Transverse colon (tissue), 4 donors: ENCODE measurements at places on chromosomes 13 and 19.

- DNase-seq = no peak
Measured at GRCh38 chr13:20069956-20070355, 90.9 kb downstream of the GJA3 start.

- DNase-seq = no peak
Measured at GRCh38 chr19:13399746-13400145, 106.5 kb downstream of the CACNA1A start.

GRCh38 chr13:23440821-23441618, 7.5 kb upstream of the SACS start:
- DNase-seq = no peak

- DNase-seq = no peak
Measured at GRCh38 chr19:8163759-8164158, 14.4 kb upstream of the FBN3 start.

DNA sequence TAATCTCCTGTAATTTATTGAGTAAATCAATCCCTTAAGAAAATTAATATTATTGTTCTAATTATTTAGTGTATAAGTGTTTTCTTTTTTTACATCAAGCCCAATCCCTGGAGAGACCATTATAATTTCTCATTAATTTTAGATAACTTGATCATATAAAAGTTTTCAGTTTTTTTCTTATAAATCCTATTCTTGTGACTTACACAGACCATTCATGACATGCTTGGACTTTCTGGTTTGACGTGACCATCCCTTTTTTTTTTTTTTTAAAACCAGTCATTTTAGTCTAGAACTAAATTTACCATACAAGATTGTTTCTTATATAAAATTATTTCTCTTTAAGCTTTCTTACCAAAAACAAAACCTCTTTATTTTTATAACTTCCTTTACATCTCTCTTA, 5.4 kb upstream of the MTRF1 start:
- DNase-seq = no peak

DNA sequence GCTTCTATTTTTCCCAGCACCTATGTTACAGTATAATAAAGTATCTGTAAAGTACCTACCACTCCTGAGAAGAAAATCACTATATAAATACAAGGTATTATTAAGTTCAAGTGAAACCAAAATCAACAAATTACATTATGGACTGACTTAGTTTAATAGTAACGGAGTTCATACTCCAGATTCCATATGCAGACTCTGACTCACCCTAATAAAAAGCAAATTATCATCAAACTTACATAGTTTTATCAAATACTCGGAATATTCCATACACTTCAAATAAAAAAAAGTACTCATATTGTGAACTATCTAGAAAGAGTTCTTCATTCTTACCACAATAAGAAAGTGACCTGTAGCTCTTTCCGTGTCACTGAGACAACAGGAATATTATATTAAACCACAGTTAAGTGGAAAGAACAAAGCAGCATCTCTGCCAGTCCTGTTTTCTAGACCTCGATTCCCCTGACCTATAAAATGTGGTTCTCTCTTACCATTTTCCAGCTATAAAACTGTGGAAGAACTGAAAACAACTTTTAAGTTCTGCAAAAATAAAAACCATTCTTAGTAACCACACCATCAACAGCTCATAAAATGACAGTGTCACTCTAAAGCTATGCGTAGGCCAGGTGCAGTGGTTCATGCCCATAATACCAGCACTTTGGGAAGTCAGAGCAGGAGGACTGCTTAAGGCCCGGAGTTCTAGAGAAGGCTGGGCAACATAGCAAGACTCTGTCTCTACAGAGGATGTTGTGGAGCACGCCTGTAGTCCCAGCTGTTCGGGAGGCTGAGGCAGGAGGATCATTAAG, 42.6 kb downstream of the USP12 start:
- no peak for DNase-seq

DNA sequence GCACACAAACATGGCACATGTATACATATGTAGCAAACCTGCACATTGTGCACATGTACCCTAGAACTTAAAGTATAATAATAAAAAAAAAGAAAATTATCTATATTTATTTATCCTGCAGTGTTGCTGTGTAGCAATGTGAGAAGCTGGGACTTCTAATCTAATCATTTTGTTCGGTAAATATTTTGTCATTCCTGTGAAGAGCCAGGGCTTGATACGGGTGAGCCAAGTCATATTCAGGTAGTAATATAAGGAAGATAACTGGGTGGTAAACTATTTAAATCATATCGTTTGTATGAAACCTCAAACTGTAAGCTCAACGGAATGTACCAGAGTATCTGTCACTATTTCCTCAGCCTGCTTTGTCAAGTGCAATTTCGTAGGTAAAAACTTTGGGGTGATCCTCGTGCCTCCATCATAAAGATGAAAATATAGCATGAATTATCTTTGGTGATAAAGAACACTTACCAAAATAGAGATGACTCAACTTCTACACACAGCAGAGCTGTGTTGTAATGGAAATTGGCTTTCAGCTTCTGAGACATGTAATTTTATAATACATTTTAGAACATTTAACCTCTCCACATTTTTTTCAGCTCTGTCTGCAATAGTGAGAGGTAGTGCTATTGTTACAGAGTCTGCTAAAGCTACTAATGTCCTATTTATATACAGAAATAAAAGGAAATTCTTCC, 92.9 kb downstream of the PCDH9 start:
- DNase-seq = no peak

GRCh38 chr13:111337206-111337605, 16.8 kb downstream of the TEX29 start:
- no peak for DNase-seq

DNA sequence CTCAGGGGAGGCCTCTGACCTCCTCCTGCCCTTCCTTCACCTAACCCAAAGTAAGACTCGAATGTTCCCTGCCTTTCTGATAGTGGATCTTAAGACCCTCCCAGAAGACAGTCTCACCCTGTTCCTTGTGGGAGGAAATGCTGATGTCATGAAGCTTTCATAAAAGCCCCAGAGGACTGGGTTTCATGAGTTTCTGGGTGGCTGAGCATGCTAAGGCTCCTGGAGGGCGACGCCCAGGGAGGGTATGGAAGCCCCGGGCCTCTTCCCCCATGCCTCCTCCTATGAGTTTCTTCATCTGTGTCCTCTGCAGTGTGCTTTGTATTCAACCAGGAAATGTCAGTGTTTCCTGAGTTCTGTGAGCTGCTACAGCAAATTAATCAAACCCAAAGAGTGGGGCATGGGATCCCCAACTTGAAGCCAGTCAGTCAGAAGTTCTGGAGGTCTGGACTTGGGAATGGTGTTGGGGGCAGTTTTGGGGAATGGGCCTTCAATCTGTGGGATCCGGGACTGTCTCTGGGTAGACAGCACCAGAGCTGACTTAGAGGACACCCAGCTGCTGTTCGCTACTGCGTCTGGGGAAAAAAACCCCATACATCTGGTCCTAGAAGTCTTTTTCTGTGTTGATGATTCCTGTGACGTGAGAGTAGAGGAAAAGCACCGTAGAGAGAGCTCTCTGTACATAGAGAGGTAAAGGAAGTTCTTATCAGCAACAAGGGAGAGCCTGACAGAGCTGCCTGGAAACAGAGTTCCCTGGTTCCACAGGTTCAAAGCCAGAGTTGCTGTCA, 2.0 kb upstream of the LILRB2 start:
- no peak for DNase-seq

- DNase-seq = no peak
Measured at GRCh38 chr19:29596885-29597525, 9.1 kb upstream of the POP4 start.

GRCh38 chr19:49327878-49328544, 3.0 kb upstream of the SLC6A16 start:
- no peak for DNase-seq

GRCh38 chr13:113862191-113862930, 1.5 kb downstream of the GAS6 start:
- DNase-seq = no peak

DNA sequence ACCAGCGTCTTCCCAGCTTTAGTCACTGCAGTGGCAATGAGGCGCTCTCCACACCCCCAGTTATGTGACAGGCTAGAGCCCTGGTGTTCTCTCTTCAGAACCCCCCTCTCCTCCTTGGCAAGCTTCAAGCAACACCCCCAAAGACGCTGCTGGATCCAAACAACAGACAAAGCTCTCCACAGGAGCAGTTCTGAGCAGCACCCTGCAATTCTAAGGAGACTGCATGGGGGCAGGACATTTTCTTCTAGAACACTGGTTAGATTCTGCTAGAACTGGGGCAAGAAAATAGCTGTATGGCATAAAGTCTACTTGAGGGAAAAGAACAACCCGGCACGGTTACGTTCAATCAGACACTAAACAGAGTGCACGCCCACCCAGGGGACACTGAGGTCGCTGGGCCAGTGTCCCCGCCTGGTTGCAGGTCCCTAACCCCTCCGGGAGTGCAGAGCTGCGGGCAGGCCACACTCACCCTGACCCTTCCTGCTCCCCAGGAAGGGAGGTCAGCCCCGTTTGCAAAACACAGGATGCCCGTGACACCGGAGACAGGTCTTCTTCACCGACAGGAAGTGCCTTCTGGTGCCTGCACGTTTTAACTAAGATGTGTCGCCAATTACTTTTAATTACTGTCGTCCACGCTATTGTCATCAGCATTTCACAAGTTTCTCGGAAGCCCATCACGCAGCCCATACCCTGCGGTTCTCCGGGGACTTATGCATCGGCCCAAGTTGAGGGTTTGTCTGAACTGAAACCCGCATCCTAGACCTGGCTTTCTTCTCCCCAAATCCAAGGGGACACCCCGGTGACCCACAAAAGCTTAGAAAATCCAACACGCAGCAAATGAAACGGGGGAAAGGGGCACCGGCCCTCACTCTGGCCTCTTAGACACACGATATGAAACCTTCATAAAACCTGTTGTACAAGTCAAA, 943 bp downstream of the GJB6 start:
- DNase-seq = no peak
